T-helper 1 cell (primary cell): ENCODE measurements at places on chromosomes 5 and 9.

GRCh38 chr5:6543346-6543730, 89.5 kb downstream of the NSUN2 start:
- DNase-seq = no peak

DNA sequence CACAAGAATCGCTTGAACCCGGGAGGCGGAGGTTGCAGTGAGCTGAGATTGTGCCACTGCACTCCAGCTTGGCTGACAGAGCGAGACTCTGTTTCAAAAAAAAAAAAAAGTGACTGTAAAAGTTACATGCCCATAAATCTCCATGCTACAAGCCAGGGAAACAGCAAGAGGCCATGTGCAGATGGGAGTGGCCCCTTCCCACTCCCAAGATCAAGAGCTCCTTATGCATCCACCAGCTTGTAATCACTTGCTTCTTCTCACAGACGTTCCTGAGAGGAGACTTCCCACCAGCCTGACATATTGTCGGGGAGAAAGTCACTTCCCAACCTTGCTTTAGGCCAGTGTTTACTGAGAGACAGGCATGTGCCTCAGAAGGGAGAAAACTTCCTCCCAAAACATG, 45.6 kb upstream of the N4BP3 start:
- no peak for DNase-seq

GRCh38 chr5:123937230-123937629, 425.3 kb downstream of the CSNK1G3 start:
- DNase-seq = no peak

DNA sequence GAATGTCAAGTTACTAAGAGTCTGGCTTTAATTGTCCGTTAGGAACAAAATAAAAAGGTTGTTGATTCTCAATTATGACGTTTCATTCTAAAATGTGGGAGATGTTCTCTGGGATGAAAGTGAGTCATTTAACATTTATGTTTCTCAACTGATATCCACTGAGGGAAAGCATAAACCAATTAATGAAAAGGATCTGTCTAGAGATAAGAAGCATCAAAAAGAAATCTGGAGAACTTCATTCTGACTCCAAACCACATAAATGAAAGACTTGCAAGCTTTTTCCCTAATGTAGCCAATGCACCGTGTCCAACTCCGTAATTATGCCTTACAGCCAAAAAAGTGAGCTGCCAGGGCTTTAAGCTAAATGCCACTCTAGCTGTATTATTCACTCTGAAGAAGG, 654.2 kb downstream of the TLE1 start:
- no peak for DNase-seq

DNA sequence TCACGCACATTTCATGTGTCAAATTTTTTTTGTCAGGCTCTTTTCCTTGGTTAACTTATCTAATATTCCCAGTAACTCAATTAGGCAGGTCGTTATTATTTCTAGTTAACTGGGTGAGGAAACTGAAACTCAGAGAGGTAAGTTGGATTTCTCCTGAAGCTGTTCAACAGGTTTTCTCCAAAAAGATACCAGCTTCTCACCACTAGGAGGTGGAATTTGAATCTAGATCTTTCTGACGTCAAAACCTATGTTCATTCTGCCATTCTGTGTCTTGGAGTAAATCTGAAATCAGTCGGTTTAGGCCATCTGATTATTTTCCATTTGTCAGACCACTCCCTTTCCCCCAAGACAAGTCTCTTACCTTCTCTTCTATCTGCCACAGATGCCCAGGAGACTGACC, 572.9 kb downstream of the ACTL7B start:
- no peak for DNase-seq

- DNase-seq = no peak
Measured at GRCh38 chr5:59547731-59548130, 345.8 kb downstream of the PDE4D start.

- DNase-seq = no peak
Measured at GRCh38 chr5:158155811-158156505, 297.0 kb upstream of the CLINT1 start.

DNA sequence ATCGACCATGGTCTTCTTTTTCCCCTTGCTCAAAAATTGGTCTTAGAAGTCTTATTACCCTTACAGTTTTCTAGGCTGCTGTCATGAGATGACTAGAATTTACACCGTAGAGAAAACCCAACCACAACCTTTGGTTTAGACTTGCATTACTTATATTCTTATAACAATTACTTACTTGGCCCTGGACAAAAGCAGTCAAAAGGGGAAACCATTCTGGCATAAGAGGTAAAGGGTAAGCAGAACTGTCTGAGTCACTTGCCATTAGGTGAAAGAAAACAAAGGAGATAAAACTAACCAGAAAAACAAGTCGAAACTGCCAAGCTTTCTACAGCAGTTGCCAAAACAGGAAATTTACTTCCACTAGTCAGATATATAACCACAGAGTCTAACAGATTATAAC, 17.9 kb downstream of the TMEM245 start:
- no peak for DNase-seq

DNA sequence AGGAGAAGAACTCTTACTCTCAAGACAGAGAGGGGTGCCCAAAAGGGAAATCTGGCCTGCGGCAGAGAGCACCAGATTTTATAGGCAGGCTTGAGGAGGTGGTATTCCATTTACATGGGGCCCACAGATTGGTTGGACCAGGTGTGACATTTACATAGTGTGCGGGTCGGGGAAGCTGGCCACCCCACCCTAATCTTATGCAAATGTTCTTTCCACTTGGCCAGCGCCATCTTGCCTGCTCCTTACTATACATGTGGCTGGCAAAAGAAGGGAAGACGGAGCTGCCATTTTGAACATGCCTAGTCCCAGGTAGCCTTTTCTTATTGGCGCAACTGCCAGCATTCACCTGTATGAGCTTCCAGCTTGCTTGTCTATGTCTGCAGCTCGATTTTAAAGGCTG, 34.8 kb downstream of the PLEKHG4B start:
- DNase-seq = no peak

- DNase-seq = no peak
Measured at GRCh38 chr9:36293171-36293570, 34.9 kb upstream of the GNE start.

DNA sequence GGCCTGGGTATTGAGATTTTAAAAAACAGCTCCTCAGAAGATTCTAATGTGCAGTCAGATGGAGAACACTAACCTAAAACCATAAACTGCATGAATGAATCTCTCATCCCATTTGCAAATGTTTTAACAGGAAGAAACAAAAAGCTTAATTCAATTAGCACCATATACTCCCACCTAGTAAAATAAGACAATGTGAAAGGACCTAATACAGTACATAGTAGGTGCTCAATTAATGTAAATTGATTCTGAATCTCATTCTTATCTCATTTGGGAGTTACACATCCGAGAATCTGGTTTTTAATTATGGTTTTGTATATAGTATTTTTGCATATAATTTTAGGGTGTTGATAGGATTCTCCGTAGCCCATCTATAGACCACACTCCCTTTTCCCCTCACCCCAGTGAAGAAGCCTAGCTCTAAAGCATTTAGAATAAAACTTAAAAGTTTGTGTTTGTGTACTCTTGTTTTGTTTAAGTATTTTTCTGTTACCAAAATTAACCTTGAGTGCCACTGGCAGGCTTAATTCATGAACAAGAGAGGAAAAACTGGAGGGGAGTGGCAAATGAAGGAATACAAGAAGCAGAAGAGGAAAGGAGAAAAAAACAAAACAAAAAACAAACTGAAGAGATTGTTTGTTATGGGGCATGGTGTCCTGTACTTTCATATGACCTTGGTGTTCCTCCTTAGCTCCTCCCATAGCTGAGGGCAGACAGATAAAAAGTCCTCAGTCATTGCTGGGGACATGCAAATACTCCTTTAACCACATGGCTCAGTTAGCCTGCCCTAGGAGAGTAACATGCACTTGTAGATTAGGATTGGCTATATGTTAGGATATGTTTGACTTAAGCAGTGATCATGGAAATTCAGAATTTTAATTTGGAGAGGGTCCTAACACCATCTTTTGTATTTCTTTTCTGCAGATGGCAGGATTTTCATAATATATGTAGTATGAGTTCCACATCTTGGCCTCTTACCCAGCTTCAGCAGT, 1.2 kb downstream of the RNF14 start:
- no peak for DNase-seq

DNA sequence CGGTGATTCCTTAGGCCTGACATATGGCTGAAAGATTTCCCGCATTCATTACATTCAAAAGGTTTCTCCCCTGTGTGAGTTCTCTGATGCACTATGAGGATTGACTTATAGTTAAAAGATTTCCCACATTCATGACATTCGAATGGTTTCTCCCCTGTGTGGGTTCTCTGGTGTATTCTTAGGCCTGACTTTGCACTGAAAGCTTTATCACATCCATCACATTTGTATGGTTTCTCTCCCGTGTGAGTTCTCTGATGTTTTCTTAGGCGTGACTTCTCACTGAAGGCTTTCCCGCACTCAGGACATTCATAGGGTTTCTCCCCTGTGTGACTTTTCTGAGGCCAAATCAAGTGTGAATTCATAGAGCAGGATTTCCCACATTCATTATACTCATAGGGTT, 35.8 kb downstream of the ZNF782 start:
- DNase-seq = no peak

DNA sequence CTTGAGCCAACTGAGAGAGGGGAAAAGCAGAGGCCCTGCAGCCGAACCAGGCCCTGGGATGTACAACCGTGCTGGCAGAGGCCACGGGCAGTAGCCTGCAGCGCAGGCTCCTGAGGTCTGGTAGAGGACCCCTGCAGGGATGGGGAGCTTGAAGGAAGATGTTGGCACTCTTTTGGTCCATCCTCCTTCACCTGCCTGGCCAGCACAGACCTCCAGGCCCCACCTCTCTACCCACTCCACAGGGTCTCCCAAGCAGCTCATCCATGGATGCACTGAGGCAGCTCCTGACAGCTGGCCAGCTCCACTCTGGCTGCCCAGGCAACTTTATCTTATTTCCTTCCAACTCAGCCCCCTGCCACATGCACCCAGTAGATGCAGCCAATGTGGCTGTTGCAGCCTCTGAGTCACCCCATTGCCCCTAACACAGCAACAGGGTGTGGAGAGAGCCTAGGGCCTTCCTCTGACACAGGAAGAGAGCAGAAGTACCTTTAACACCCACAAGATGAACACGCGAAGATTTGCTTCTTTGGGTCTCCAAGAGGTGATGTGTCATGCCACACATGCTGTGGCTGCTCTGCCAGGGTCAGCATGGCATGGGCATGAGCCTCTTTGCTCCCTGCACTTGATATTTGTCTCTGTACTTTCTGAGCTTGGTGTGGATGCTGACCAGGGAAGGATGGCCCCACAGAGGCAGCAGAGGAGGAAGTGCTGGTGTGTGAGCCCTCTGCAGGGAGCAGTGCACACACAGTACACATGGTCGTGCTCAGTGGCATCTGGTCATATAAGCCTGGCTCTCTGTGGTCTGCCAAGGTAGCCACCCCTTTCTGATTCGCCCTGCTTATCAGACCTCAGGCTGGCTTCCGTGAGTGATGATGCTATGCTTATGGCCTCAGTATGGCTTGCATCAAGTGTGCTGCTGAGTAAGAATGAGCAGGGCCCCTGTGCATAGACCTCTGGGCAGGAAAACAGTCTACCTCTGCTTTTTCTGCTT, 117.2 kb downstream of the NRG2 start:
- no peak for DNase-seq

GRCh38 chr9:91182429-91183225, 179.1 kb downstream of the AUH start:
- no peak for DNase-seq

GRCh38 chr9:6870149-6870548, 112.4 kb downstream of the KDM4C start:
- no peak for DNase-seq

DNA sequence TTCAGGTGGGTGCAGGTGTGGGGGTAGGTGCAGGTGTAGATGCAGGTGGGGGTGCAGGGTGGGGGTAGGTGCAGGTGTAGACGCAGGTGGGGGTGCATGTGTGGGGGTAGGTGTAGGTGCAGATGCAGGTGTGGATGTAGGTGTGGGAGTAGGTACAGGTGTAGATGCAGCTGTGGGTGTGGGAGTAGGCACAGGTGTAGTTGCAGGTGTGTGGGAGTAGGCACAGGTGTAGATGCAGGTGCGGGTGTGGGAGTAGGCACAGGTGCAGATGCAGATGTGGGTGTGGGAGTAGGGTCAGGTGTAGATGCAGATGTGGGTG, 94.6 kb downstream of the PHF2 start:
- no peak for DNase-seq

- no peak for DNase-seq
Measured at GRCh38 chr5:153901449-153901848, 137.3 kb downstream of the FAM114A2 start.

DNA sequence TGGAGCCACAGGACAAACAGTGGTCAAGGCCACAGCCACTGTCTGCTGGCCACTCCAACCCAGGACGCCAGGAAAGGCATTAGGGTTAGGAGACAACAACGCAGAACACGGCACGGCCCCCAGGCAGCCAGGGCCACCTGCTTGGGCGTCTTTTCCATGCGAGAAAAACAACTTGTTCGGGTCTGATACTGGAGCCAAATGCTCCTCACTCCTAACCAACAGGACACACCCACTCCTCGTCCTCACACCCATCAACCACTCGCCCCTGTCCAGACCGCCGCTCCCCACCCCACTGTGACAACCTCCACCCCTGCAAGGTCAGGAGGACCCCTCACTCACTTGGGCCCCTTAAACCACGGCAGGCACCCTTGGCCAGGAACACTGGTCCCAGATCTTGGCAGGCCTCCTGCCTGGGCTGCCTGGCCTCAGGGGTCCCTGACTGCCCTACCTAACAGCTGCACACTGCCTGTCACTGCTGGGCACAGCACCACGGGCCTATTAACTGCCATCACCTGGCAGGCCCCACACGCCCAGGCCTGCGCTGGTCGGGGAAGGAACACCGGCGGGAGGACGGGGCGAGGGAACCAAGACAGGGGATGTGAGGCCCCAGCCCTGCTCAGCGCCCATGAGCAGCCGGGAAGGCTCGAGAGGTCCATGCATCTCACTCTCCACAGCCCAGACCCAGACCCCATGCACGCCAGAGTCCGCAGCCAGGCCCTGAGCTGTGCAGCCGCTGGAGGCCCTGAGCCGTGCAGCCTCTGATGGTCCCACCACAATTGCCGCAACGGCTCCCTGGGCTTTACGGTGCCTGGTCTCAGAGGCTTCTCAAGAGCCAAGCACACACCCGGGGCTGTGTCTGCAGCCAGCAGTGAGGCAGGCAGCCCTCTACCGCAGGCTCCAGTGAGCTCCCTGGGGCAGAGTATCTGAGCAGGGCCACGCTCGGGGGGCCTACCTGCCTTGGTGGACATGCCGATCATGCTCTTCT, 13.8 kb downstream of the CLPTM1L start:
- DNase-seq = peak; percentile 5

DNA sequence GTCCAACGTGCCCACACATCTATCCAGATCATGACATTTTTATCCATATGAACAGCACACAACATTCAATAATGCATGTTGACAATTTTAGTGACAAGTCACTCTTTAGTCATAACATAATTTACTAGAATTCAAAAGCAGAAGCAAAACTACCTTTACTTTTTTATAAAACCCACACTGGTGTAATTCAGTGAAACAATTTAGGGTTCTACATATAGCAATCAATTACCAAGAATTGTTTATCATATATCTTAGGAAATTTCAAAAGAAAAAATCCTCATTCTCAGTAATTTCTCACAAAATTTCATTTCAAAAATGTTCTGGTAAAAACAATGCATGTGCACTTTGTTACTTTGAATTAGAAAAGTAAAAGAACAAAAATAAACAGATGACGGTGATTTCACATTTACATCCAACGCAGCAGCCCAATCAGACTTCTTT, 12.6 kb downstream of the AUH start:
- no peak for DNase-seq
